ENCODE measurements at places on chromosomes 5 and 9.

DNA sequence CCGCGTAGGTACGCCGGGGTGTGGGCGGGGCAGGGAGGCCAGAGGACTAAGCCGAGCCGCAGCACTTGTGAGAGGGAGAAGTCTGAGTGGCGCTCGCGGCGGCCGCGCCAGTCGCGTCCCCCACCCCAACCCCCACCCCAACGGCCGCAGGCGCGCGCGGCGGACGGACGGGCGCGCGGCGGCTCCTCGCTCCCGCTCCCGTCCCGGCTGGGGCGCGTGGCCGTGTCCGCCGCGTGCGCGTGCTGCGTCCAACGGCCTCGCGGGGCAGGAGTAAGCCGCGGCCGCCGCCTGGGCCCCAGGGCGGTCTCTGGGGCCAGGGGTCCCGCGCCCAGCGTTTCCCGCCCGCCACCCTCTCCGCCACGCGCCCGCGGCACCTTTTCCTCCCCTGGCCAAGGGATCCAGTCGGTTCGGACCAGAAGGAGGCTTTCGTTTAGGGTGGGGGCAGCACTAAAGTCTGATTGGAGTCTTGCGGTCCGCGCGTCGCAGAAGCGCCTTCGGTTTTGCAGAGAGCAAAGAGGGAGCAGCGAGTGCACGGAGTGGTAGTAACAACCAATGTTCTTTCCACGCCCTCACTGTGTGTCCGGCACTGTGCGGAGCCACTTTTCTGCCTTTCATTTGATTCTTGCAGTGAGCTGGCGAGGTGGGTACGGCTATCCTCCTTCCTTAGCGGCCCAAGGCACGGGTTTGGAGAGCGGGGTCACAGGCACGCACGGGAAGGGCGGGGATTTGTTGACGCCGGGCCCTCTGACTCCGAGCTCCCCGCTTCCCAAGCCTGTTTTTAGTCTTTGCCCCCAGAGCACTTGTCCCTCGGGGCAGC is 483 bp downstream of the G3BP1 start:
- DNase-seq = no peak

- no peak for DNase-seq
Observed at GRCh38 chr5:73160239-73160671, 12.7 kb upstream of the TMEM174 start.

GRCh38 chr9:129988607-129989361 is 54.2 kb downstream of the FNBP1 start:
- no peak for DNase-seq

- no peak for DNase-seq
Observed at GRCh38 chr5:90956511-90957097, 398.0 kb downstream of the ADGRV1 start.

GRCh38 chr5:112689155-112689909 is 48.4 kb upstream of the APC start:
- DNase-seq = no peak

DNA sequence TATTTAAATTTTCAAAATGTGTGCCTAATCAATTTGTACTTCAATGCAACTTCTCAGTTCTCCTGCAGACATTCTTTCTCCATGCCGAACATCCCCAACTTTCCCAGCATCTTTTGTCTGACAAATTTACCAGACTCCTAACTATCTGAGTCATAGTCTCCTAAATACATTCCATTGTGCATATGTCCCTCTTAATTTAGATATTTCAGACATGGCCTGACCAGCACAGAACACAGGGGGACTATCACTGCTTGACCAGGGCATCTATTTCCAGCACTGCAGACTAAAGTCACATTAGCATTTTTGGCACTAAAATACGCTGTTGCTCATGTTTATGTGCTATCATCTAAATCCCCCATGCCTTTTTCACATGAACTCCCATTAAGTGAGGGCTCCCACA is 71.9 kb downstream of the ITGA1 start:
- no peak for DNase-seq

- DNase-seq = no peak
Observed at GRCh38 chr9:9949978-9950377, 662.8 kb downstream of the PTPRD start.

- DNase-seq = no peak
Observed at GRCh38 chr9:121556580-121556979, 56.9 kb upstream of the GGTA1 start.

- no peak for DNase-seq
Observed at GRCh38 chr5:29054282-29054681, 2015.9 kb upstream of the CDH9 start.

DNA sequence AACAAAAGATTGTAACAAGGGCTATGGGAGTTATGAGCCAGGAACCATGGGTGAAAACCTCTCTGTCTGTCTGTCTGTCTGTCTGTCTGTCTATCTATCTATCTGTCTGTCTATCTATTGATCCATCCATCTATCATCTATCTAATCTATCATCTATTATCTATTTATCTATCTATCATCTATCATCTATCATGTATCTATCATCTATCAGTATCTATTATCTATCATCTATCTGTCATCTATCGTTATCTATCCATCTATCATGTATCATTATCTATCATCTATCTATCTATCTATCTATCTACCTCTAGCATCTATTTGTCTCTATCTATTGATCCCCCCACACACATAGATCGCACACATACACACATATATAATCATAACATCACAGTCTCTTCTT is 112.9 kb downstream of the INSYN2B start:
- no peak for DNase-seq

GRCh38 chr5:73215891-73216610 is 43.1 kb downstream of the TMEM174 start:
- DNase-seq = peak; percentile 3

DNA sequence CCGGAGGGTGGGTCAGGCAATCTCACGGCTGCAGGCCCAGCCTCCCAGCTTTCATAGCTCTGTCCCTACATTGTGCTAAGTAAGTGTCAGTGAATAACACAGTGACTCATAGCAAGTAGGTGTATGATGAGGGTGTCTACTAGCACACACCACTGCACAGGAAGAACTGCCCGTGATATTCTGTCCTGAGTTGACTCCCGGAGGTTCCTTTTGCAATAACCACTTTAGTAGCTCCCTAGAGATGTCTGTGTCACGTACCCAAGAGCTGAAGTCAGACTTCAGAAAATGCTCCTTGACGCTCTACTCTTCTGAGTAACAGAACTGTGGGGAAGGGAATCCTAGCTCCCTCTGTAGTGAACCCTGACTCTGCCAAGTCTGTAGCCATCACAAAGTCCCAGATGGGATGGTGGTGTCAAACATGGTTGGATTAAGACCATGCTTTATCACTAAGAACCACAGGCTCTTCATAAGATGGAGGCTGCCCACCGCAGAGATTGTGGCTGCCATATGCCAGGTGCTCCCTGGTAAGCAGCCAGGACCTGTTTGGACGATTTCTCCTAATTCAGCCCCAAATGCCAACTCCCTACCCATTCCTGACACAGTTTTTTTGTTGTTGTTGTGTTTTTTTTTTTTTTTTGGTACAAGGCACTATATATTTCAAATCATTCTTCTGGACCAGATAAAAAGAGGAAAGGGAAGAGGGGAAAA is 352.6 kb upstream of the PANK3 start:
- DNase-seq = no peak

DNA sequence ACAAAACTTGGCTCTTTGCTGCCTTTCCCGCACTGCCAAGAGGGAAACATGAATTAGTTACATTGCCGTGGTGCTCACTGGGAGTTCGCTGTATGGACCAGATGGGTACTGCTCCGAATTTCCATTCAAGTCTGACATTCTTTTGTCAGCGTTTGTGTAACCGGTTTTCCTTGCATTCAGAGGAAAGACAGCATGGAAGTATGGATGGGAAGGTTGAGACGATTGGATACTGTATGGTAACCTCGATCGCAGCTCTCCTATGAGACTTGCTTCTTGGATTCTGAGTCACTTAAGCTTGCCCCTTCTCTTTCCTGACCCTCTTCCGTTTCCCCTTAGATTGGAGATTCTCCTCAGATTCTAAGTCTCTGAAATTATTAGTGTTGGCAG is 625 bp upstream of the UBLCP1 start:
- no peak for DNase-seq

DNA sequence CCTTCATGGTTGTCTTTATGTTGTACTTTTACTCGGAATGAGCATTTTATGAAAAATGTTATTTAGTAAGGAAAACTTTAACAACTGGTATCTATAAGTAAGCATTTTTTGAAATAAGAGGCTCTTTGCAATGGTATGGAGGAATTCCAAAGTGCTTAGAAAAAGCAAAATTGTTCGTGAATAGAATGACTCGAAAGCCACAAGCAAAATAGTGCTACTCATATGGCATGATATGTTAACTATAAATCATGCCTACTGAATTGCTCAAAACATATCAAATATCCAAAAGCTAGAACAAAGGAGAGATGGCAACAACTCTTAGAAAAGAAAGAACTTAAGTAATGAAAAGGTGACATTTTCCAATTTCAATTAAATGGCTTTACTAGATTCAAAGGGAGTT is 216.3 kb downstream of the KIAA0825 start:
- DNase-seq = no peak

GRCh38 chr5:174338185-174339010 is 292.9 kb downstream of the NSG2 start:
- no peak for DNase-seq

DNA sequence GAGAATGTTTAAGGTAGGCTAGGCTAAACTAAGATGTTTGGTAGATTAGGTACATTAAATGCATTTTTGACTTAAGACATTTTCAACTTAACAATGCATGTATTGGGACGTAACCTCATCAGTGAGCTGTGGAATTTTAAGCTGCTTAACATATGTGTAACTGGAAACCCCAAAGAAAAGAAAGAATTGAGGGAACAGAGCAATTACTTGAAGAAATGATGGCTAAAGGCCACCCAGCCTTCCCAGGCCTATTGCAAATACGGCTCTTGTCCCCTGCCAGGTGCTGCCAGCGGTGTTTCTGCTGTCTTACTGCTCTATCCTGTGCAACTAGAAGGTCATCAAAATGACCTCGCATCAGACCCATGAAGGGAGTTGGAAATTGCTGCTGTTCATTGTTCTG is 52.0 kb downstream of the RICTOR start:
- no peak for DNase-seq

DNA sequence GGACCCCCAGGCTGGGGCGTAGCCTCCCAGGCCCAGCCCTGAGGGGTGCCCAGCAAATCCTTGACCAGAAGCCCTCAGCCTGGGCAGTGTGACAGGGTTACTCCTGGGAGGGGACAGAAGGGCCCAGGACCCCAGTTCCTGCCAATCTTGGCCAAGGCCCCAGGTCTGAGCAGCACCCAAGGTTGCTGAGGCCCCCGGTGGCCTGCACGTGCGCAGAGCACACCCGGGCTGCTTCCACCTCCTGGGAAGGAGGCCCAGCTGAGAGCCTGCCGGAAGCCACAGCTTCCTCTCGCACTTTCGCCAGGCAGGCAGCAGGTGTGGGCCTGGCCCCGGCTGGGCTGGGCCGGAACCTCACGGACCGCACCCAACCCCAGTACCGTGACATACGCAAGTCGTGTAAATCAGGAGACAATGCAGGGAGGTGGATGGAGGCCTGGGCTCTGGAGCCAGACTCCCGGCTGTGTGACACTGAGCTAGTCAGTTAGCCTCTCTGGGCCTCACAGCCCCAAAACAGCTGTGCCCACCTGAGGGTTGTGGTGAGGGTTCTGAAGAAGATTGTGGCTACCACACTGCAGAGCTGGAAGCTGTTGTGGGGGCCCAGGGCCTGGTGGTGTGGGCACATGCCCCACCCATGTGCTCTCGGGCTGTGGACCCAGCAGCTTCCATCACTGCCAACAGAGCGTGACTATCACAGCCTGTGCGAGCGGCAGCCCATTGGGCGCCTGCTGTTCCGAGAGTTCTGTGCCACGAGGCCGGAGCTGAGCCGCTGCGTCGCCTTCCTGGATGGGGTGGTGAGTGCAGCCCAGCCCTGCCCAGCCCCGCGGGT is 5.1 kb downstream of the GRK6 start:
- no peak for DNase-seq

DNA sequence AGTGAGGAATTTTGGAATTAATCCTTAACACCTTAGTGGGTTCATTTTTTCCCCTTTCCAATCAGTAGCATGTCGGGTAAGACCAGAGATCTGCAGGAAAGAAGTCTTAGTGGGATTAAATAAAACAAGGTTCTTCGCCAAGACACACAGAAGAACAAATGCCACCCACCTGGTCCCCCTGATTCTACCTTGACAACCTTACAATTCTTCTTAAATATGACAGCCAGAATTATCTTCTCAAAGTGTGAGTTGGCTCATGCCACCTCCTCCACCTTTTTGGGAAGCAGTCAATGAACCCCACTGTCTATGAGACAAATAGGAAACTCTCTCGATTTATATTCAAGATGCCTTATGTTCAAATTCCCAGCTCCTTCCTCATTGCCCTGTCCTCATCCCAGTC is 105.1 kb downstream of the BRINP1 start:
- no peak for DNase-seq

DNA sequence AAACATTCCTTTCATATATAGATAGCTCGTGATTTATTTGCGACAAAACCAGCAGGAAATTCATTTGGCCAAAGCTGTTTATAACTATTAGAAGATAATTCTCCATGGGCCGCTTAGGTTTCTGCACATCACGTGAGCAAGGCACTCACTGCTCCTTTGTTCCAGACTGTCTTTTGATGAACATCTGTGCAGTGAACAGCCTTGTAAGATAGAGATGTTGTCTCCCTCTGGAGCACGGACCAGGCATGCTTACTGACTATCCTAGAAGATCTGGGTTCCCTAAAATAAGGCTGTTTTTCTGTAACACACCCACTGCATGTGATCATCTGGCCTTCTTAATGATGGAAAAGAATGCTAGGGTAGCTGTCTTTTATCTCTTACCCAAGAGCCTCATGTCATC is 30.9 kb downstream of the YIPF5 start:
- no peak for DNase-seq

- no peak for DNase-seq
Observed at GRCh38 chr5:2735996-2736395, 15.5 kb downstream of the IRX2 start.

GRCh38 chr5:96652769-96653454 is 9.3 kb upstream of the CAST start:
- DNase-seq = no peak

DNA sequence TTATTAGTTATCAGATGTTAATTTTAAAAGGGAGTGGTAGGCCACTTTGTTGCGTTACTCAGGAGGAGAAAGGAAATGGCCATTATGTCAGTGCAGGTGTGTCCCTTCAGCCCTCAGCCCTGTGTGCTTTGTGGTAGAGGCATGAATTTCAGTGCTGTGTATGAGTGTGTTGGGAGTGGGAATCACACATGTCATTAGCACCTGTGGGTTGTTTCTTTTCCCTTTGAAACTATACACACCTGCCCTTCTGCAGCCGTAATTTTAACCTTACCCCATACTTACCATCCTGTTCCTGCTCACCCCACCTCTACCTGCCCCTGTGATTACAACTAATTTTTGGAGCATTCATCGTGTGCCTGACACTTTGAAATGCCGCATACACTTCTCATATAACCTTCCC is 156.4 kb downstream of the ARHGAP26 start:
- DNase-seq = peak; percentile 18

DNA sequence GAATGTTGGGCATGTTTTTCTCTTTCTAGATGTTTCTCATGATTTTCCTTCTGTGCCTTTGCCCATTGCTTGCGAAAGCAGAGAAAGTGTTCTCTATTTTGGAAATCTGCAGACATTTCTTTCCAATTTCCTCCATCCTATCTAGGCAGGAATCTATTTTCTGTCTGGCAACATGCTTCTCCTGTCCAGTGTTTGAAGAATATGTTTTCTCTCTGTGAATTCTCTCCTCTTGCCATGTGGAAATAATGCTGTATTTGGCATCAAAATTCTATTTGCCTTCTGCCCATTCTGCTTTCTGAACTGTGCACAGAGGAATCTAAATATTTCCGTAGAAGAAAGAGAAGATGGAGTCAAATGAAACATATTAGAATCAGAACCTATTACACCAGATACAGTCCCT is 833.3 kb downstream of the CDH9 start:
- no peak for DNase-seq
